ENCODE measurements at places on chromosomes 11 and 22. TPM values are rescaled to one million over a fixed set of nuclear protein-coding genes. Genes with fewer than 3 reads are reported as not detected.

MOB2 gene
- 52.9 TPM for total RNA-seq

CSNK2A3 gene
- 1.9 TPM for total RNA-seq

ACCSL gene
- total RNA-seq, result not detected

ADM gene
- 14.8 TPM for total RNA-seq

OR52E8 gene
- not detected for total RNA-seq

OR51I1 gene
- not detected for total RNA-seq

FGF3 gene
- total RNA-seq, result not detected

FGF19 gene
- not detected for total RNA-seq

HBB gene
- not detected for total RNA-seq

SLC43A1 gene
- 29.9 TPM for total RNA-seq

PLEKHA7 gene
- 2.3 TPM for total RNA-seq

KRTAP5-1 gene
- total RNA-seq, result not detected

FAM76B gene
- 51.5 TPM for total RNA-seq

AQP11 gene
- total RNA-seq, result 0.78 TPM

RHOD gene
- total RNA-seq, result 0.33 TPM

ZNF280B gene
- 2.0 TPM for total RNA-seq

OR8G5 gene
- total RNA-seq, result not detected

MRGPRE gene
- total RNA-seq, result not detected

APLNR gene
- total RNA-seq, result not detected

OR52M1 gene
- total RNA-seq, result not detected
